Activated naive CD4-positive, alpha-beta T cell (primary cell): ENCODE measurements at places on chromosomes 12 and 14.
A peak's percentile ranks its signal among the peaks of the same experiment; 100 is the strongest.

GRCh38 chr14:37138898-37139297 lies 33.5 kb downstream of the SLC25A21 start:
- DNase-seq, result no peak

GRCh38 chr14:23543403-23543802 lies 8.2 kb downstream of the ZFHX2 start:
- no peak for DNase-seq

DNA sequence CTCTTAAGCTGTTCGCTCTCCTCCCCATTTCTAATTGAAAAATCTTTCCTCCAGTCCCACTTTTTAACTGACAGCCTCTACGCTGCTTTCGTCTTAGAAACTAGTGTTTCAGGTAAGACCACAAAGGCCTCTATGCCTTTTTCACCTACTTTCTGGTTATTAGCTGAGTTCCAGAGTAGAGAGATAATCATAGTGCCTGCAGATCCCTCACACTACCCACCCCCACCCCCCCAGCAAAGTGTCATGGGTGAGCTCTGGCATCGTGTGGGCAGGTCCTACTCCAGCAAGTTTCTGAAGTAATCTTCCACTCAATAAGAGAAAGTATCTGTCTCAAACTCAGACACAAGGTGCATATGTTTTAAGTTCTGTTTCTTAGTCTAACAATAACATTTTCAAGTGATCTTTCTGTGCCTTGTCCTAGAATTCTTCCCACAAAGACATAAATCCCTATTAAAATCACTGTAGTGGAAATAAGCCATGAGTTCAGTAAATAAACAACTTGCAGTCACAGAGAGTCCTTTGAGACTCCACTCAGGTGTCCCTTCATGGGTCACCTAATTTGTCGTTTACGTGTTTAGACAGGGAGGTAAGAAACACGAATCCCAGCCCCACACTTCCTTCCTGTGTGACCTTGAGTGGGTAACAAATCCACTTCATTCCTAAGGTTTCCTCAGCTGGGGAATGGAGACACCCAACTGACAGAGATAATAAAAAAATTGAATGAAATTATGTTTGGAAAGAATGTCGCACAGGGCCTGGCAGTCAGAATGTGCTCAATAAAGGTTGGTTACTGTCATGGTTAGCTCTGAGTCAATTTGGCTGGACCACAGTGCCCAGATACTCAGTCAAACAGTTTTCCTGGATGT lies 228.9 kb upstream of the CAND1 start:
- no peak for DNase-seq

DNA sequence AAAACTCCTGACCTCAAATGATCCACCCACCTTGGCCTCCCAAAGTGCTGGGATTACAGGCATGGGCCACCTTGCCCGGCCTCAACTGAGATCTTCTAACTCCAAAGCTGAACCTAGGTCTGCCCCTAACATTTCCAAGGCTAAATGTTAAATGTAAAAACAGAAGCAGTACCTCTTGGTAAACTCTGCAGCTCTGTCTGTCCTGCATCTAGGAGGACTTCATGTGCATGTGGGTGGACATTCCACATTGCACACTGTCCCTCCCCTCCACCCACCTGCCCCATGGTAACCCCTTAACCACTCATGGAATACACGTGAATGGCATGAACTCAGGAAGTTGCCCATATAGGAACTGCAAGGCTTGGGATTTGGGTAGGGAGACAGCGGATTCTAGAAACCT lies 33.1 kb downstream of the SNX6 start:
- no peak for DNase-seq

GRCh38 chr12:16347391-16348298 lies at the start of gene MGST1:
Gene MGST1 (plus strand): TSS chr12:16347645. CDS start chr12:16354253, 6,608 bp downstream.
- DNase-seq, result no peak

DNA sequence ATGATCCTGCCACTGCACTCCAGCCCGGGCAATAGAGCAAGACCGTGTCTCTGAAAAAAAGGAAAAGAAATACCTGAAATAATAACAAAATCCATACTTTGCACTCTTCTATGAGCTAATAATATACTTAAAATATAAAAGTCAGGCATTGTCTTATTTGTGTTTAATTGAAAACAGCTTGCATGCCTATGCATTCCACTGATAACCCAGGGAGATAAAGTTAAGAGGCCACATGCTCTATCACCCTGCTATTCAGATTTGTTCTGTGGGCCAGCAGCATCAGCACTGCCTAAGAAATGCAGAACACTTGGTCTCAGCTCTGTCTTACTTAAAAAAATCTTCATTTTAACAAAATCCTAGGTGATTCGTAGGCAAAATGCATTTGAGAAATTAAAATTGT lies 99.2 kb downstream of the LGR5 start:
- no peak for DNase-seq

DNA sequence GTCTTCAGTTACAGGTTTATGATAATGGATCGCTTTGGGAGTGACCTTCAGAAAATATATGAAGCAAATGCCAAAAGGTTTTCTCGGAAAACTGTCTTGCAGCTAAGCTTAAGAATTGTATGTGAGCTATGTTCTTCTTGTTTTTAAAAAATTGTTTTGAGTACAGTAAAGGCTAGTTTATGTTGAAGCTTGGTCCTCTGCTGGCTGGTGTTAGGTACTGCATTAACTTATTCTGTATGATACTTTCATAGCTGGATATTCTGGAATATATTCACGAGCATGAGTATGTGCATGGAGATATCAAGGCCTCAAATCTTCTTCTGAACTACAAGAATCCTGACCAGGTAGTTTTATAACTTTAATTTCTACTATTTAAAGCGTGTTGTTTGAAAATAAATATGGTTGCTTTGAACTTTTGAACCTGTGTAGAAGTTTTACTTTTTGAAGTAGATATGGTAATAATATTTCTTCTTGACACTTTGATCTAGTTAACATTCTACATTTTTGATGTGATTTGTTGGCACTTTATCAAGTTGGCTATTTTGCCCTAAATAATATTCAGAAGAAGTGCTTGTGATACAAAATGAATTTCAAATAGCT lies 55.7 kb downstream of the VRK1 start:
- DNase-seq, result no peak

DNA sequence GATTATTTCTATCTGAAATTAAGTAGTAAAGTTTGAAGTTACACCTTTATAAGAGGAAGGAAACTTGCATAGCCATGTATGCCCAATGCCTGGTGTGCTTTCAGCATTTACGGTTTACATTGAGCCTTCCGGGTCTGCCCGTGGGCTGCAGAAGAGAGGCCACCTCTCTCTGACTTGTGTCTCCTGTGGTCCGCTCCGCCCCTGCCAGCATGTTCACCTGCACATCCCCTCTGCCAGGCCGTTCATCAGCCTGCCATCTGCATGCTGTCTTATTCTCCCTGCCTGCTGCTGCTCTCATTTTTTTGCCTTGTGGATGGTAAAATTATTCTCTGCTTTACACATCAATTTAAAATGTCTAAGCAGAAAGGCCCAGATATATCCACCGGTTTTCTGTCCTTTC lies 41.5 kb upstream of the DYNC1H1 start:
- DNase-seq, result no peak

DNA sequence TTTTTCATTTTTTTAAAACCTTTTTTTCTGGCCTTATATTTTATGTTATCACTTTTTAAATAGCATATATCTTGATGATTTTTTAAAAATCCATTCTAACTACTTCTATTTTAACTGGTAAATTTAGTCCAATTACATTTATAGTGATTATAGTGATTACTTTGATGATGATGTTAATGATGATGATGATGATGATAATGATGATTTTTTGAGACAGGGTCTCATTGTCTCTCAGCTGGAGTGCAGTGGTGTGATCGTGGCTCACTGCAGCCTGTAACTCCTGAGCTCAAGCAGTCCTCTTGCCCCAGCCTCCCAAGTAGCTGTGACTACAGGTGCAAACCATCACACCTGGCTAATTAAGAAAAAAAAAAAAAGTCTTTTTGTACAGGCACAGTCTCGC lies 27.1 kb downstream of the BRMS1L start:
- no peak for DNase-seq

GRCh38 chr12:107491856-107492255 lies 193.7 kb upstream of the PWP1 start:
- no peak for DNase-seq

- no peak for DNase-seq
Observed at GRCh38 chr12:126582231-126582630, 1517.0 kb downstream of the AACS start.

DNA sequence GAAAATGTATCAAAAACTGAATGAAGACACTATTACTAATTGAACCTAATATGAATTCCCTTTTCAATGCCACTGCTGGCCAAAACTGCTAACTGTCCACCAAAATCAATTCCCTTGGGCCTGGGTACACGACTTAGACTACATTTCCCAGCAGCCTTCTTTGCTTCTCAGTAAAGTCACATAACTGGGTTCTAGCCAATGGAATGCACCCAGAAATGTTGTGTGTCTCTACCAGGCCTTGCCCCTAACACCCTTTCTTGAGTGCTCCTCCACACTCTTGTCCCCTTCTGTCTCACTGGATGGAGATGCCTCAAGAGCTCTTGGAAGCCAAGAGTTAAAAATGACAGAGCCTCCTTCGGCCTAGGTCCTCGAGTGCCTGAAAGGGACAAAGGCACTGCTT lies 156.8 kb downstream of the PPM1H start:
- DNase-seq, result no peak

GRCh38 chr12:68673788-68674187 lies 13.0 kb upstream of the NUP107 start:
- DNase-seq, result no peak

- no peak for DNase-seq
Observed at GRCh38 chr12:131505561-131505960, 205.3 kb upstream of the SFSWAP start.

- DNase-seq, result no peak
Observed at GRCh38 chr12:103468837-103469236, 26.9 kb downstream of the C12orf42 start.

GRCh38 chr14:54457609-54457996 lies 16.4 kb upstream of the CNIH1 start:
- no peak for DNase-seq

DNA sequence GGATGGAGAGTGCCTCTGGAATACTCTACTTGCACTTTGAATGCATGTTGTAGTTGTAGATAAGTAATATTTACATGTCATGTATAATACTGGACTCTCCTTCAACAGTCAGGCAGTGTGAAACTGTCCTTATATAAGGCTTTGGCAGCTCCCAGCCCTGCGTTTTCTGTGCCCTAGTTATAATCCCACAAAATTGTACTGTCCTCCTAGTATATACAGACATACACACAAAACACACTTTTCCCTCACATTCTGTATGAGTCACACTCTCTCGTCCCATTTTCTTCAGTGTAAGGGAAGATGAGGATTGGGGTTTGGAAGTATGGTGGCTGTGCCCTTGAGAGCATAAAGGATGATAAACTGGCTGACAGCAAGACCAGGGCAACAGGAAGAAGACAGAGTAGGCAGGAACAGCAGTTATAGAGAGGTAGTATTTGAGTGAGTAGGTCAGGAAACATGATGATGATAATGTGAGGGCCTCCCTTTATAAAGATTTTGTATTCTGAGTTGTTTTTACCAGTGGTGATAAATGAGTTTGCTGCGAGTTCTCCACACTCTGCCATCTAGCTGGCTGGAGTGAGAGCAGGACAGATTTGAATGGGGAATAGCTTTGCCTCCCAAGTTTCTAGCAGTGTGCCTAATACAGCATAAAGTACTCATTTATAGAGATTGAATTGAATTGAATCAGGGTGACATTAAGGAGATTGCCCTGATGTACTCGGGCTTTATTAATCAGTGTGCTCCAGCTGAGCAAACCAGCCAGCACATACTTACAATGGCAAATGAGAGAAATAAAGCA lies 5.0 kb downstream of the CREBL2 start:
- DNase-seq, result no peak

DNA sequence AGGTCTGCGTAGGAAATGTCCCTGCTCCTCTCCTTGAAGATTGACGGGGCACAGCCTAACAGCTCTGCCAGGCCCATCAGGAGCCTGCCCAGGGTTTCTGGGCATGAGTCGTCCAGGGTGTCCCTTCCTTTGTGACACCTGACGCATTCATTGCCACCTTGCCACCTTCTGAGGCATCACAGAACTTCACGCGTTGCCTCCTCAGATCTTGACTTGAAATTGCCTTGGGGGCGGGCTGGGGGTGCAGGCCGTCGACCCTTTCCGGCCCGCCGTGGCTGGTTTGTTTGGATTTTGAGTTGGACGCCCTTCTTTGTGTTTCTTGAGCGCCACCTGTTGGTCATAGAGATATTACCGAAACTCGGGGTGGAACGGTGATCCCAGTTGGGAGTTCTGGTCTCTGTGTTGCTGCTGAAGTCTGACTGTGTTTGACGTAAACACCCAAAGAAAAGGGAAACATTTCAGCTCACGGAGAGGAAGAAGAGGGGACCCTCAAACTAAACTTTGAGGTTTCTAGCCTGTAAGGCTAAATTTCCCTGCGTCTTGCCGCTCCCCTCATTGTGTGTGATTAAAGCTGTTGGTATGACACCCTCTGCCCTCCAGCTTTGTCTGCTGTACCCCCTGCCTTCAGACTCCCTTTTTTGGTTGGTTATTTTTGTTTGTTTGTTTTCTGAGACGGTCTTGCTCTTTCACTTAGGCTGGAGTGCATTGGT lies 44.6 kb downstream of the MLXIP start:
- DNase-seq, result peak; percentile 22

DNA sequence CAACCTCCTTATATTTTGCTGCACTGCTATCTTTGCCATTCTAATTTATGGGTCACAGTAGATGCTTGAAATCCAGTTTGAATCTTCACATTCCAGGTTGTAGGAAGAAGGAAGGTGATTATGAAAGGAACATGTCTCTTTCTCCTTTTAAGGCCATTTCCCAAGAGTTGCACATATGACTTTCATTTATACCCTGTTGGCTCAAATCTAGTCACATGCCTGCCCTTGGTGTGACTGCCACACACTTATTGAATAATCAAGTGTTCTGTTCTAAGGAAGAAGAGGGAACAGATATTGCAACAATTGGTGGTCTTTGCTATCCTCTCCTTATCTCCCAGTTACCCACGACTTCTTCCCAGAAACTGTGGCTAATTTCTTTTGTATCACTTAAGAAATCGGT lies 404.3 kb downstream of the TMEM117 start:
- no peak for DNase-seq

DNA sequence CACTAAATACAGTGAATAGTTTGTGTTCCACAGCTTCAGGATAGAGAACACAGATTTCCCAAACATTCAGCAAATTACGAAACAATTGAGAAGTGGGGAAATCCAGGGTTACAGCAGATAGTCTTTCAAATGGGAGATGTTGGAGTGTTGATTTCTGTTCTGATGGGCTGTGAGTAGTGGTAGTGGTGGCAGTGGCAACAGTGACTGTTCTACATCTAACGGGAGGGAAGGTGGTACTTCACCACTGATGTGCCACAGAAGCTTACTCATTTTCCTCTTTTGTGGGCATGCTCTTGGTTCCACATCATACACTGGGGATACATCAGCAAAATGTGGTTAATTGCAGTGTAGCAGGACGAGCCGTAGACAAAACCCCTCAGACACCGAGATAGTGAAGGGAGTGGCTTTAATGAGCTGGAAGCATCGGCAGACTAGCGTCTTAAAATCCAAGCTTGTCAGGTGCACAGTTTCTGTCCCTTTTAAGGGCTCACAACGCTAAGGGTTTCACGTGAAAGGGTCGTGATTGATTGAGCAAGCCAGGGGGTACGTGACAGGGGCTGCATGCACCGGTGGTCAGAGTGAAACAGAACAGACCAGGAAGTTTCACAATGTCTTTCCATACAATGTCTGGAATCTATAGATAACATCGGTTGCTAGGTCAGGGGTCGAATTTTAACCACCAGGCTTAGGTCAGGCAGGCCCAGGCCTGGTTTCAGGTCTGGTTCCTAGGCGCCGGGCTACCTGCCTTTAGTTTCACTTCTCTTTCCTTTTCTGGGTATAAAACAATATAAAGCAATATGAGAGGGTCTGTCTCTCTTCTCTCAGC lies 330.6 kb upstream of the FBXO33 start:
- DNase-seq, result no peak

- no peak for DNase-seq
Observed at GRCh38 chr12:89756585-89757398, 48.2 kb upstream of the ATP2B1 start.
